ENCODE measurements at places on chromosomes 5 and 9. TPM values are rescaled to one million over a fixed set of nuclear protein-coding genes. Genes with fewer than 3 reads are reported as not detected.

ECM2 gene
- 28.7 TPM for total RNA-seq

GNA14 gene
- 3.7 TPM for total RNA-seq

GRM6 gene
- not detected for total RNA-seq

ADRB2 gene
- 3.1 TPM for total RNA-seq
